ENCODE measurements at places on chromosomes 1 and 21.

DNA sequence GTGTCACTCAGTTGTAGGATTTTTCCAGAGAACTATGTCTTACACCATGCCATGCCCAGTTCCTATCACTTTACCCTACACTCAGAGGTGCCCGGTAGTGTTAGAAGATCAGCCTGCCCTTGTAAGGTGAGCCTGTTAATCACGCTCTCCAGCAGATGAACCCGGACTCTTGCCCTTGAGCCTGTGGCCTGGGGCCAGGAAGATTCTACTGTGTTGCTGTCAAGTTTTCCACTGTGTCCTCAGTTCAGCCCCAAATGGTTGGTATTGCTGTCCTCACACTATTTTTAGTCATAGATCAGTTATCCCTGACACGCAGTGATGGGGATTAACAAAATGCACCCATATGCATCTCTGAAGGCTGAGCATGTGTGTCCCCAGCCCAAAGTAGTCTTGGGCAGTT is 105.0 kb upstream of the SPAG17 start:
- DNase-seq, result no peak

GRCh38 chr1:89627596-89627962 is 5.3 kb upstream of the LRRC8C start:
- no peak for DNase-seq

- no peak for DNase-seq
These were observed 122.4 kb downstream of the MAST2 start for GRCh38 chr1:45925728-45926287.

DNA sequence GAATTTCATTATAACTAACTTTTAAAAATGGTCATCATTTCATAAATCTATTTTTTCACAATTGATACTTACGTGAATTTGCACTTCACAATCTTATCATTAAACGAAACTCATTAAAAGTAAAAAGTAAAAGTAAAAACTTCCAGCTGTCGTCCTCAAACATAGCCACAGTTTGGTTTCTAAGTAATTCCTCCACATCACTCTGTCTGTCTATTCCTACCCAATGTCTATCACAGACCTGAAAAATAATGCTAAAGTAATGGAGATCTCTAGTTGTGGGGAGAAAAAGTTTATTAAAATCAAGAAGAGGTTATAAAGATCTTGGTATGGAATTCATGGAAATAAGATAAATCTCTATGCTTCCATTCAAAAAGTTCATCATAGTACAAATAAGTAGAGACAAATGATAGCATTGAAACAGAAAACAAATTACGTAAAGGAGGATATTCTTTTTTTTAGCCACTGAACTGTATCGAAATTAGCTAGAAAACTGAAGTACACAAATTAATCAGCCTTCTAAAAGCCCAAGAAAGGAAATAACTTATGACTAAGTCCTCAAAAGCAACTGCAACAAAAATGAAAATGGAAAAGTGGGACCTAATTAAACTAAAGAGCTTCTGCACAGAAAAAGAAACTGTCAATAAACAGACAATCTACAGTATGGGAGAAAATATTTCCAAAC is 148.6 kb downstream of the TIAM1 start:
- no peak for DNase-seq

DNA sequence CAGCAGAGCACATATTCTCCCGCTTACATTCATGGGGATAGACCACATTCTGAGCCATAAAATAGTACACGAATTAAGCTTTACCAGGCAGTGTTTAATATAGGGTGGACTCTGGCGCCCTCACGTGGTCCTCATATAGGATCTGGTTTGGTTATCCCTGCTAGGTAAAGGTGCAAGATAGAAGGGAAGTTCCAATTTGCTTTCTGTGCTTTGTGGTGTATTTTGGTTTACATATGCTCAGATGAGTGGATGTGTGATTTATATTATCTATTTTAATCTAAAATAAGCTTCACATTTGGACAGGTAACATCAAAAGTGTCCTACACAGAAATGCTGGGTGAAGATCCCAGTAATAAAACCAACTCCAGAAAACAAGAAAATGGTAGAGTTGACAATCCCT is 3.6 kb downstream of the CR1 start:
- DNase-seq, result no peak

- DNase-seq, result no peak
These were observed 189.4 kb downstream of the NCAM2 start for GRCh38 chr21:21187579-21187978.
